CD4-positive, alpha-beta T cell treated with Interleukin-17A for 4 hours (primary cell): ENCODE measurements at places on chromosomes 12 and 14.

DNA sequence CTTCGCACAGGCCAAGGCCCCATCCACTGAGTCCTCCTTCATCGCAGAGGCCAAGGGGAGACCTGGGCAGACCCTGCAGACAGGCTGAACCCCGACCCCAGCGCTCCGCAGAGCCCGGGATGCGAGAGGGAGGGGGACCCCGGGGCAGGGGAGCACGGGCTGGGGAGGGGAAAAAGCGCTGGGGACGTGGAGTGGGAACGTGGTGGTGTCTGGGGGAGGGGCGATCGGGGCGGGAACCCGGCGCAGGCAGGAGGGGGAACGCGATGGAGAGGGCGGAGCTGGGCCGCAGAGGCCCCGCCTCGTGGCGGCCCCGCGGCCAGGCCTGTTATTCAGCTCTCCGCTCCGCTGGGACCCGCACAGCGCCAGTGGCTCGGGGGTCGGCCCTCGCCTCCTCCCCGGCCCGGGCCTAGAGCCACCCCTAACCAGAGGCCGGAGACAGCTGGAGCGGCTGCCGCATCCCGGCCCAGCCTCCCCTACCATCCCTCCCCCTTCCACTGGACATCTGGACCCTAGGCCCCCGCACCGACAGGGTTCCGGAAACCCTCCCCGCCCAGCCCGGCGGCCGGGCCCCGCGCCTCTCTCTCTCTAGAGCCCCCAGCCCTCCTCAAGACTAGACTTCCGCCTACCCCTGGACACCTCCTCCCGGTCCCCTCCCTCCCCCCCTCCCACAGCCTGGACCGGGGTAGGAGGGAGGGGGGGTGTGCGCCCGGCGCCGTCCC lies at the start of gene ARHGEF25:
TSS of gene ARHGEF25 (plus strand) at position 328 of the 719 bp plus-strand sequence. CDS start 460 bp downstream, outside the sequence.
- peak; percentile 77 for DNase-seq

GRCh38 chr12:99767809-99768208 lies 120.3 kb downstream of the GARIN6 start:
- no peak for DNase-seq

DNA sequence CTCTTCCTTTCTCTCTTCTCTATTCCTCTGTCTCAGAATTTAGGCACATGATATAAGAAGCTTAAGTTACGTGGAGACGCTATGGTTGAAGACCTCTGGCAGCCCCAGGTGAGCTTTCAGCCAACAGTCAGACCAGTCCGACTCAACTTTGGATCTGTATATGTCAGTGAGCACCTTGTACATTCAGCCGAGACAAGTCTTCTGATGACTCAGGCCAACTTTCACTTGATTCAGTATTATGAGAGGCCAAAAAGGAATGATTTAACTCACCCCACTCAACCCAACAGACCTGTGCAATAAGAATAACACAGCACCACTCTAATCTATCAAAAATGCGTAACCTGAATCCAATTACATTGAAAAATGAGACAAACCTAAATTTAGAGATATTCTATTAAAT lies 47.5 kb upstream of the FOXG1 start:
- DNase-seq = no peak

DNA sequence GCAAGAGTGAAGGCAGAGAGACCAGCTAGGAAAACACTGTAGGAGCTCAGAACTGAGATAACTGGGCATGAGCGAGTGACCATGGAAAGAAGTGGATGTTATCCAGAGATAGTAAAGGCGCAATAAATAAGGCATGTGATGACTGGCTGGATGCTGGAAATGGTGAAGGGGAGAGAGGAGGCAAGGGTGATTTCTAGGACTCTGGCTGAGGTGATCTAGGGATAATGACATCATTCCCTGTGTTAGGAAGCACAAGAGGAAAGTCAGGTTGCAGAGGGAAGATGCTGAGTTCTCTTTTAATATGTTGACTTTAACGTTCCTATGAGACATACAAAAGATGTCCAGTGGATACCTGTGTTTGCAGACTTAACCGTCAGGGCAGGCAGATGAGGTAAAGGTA lies 78.7 kb downstream of the C12orf56 start:
- DNase-seq = no peak

DNA sequence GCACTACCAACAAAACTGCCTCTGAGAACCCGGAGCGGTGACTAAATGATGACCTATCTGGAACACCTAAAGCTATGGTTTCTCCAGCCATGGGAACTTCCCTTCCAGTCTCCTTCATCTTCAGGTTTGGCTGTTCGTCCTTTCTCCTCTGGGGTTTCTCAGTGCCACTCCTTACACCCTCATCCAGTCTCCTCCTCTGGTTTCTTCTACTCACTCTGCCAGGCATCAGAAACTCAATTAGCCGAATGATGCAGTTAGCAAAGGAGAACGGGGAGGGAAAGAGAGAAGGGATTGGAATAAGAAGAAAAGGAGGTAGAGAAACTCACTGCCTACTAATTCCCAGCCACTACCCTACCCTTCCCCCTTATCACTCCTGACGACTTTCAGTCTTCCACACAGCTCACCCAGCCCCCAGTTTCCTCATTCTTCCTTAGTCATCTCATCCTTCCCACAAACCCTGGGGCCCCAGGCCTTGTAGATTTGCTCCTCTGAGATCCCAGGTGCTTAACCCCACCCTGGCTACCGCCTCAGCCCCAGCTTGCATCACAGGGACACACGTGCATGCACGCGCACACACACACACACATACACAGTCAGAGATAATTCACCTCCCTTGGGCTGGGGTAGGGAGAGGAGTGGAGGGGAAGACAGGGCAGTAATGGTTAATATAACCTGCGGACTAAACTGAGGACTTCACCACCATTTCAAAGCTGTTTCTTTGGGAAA lies 13.0 kb downstream of the FGD6 start:
- DNase-seq = no peak

DNA sequence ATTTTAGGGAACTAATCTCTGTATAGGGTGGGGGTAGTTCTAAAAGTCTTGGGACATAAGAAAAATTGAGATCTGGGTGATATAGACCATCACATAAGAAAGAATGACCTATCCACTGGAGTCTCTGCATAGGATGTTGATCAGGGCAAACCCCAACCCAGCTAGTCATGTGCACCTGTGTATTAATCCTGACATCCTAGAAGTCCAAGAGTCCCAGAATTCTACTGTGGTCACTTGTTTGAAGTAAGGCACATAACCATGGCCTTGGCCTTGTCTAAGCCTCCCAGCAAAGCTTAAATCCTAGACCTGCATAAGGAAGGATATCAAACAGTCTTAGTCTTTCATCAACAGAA lies 334.1 kb upstream of the DCN start:
- no peak for DNase-seq

GRCh38 chr12:46406352-46407027 lies 33.9 kb upstream of the SLC38A2 start:
- no peak for DNase-seq

DNA sequence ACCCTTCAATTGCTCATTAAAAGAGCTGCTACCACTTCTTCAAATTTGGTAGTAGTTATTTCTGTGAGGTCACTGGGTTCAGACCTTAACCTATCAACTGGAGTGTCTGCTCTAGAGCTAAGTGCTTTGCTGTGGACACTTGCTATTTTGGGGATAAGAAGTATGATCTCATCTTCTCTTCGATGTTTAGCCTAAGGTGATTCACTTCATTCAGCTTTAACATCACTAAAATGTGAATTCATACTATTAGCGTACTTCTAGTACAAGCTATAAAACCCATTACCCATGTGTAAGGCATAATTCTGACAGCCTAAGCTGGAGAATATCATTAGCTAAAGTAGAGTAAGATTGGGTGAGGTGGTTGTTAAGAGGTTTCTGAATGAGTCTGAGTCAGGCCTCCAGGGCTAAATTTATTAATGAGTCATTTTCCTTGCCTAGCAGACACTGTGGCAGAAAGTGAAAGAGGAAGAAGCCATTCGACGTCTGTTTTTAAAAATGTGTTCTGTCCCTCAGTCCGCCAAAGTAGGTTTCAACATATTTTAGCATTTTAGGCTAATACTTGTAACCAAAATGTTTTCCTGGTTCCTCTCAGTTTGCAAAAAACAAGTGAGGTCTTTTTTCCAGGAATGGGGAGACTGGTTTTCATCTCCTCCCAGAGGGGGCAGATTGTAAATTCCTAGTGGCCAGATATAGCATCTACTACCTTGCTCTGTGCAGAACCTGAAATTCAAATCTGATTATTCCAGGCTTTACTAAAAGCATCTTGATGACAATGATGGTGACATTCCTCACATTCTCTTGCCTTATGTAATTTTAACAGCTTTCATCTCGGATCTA lies 103.6 kb downstream of the SSPN start:
- DNase-seq = no peak

- DNase-seq = peak; percentile 28
These were observed 55.2 kb upstream of the CERS5 start for GRCh38 chr12:50222275-50222783.

- no peak for DNase-seq
These were observed 170.2 kb downstream of the BCAT1 start for GRCh38 chr12:24778486-24779304.

DNA sequence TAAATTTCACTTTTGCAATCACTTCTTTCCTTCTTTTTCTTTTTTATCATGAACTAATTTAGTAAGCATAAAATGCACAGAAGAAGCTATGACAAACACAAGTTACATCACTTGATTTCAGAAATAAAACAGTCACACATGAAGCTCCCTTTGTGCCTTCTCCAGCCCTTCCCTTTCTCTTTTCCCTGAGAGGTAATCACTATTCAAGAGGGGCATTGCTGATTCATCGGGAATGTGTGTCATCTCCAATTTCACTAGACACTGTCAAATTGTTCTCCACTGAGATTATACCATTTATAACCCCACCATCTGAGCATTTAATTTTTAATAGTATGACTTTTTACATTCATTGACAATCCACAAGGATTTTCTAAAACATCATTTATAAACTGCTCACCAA lies 91.6 kb upstream of the PTPRQ start:
- no peak for DNase-seq

DNA sequence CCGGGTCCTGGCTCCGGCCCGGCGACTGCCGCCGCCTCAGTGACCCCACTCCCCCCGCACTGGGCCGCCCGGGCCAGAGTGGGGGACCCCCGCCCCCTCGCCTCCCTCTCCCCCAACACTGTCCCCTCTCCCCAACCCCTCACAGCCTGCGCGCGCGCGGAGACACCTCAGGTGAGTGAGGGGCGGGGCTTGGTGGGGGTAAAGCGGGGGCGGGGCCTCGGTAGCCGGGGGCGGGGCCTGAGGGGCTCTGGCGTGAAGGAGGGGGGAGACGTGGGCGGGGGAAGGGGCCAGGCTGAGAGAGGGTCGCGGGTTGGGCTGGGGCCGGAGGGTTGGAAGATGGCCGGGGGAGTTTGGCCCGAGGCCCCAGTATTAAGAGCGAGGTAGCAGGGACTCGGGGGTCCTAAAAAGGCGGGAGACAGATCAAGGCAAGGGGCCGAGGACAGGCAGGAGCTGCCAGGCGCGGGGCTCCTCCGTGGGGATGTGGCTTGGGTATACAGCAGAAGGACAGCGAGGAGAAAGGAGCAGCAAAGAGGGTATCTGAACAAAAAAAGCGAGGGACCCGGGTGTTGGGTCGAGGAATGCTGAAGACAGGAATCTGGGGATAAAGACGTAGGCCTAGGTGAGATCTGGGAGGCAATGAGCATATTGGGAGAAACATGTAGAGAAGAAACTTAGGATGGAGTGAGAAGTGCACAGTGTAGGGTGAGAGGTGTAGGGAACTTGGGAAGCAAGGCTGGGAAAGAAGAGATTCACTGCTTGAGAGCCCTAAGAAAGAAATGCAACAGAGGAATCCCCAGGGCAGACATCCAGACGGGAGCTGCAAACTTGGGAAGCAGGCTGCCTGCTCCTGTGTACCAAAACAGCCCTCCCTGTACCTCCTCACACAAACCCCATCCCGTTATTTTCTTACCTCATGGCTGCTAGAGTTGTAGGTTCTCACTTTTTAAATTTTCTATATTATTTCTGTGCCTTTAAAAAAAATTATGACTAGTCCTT lies 10.8 kb downstream of the SUOX start:
- DNase-seq = peak; percentile 90

GRCh38 chr14:70045844-70046535 lies 142.8 kb downstream of the SLC8A3 start:
- DNase-seq = no peak

DNA sequence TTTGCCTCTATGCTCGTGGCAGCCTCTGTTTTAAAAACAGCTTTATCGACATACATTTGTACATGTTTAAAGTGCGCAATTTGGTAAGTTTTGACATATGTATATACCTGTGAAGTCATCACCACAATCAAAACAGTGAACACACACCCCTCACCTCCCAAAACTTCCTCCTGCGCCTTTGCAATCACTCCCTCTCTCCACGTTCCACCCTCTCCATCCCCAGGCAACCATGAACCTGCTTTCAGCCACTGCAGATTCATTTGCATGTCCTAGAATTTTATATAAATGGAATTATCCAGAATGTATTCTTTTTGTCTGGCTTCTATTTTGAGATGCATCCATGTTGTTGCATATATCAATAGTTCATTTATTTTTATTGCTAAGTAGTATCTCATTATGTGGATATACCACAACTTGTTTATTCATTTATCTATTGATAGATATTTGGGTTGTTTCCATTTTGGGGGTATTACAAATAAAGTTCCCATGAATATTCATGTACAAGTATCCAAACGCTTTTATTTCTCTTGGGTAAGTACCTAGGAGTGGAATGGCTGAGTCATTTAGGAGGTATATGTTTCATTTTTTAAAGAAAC lies 15.5 kb upstream of the CHGA start:
- DNase-seq = no peak

DNA sequence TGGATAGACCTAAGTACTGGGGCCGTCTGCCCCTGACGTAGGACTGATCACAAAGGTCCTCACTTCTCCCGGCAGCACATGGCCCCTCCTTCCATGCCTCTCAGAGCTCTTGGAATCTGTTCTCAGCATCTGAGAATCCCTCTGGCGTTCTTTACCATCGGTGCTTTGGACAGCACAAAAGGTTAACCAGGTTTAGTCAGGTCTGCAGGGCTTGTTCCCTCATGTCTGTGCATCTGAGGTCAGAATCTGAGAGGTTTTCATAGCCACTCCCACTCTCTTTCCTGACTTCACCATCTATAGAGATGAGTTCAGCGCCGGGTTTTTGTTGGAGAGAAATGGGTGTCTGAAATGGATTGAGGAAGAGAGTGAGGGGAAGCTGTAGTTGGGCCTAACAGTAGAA lies 130.0 kb upstream of the ARHGAP5 start:
- DNase-seq = no peak

DNA sequence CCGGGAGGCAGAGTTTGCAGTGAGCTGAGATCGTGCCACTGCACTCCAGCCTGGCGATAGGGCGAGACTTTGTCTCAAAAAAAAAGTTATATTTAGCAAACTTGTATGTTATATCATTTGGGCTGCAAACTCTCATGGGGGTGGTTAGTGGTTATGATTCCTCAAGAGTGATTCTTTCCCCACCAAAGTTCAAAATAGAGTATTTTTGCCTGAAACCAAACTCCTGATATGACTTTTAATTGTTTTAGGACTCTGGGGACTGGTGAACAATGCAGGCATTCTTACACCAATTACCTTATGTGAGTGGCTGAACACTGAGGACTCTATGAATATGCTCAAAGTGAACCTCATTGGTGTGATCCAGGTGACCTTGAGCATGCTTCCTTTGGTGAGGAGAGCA lies 18.6 kb downstream of the HSD17B6 start:
- DNase-seq = no peak
